GM23338 (cell line): ENCODE measurements at places on chromosomes 3 and 15.
A peak's percentile ranks its signal among the peaks of the same experiment; 100 is the strongest.

- peaks cover 4% of the 10 kb centered on the region; the same call in 1 of the 2 replicates for H3K4me1 ChIP-seq
- H3K36me3 ChIP-seq, result no peaks in the 10 kb centered on the region
- no peaks in the 10 kb centered on the region for H3K27me3 ChIP-seq
- no peak overlapping the region for H3K4me3 ChIP-seq
- H3K27ac ChIP-seq, result no peak overlapping the region
- no peak for DNase-seq
These were observed 42.1 kb downstream of the GASK1A start for GRCh38 chr3:43021186-43021585.

DNA sequence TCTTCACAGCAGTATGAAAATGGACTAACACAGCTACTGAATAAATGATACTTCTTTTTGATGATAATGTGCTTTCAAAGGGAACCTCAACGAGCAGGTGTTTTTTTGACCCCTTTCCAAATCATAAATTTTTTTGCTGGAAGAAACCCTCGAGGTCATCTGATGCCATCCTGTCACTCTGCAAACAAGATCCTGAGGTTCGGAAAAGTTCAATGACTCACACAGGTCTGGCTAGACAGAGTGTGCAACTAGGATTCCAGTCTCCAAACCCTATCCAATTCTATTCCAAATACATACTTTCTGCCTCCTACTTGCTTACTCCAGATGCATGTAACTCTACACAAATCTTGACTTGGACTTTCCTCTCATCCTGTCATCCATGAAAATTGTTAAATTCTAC is 124.7 kb downstream of the NEDD4 start:
- H3K4me1 ChIP-seq, result no peaks in the 10 kb centered on the region
- no peak overlapping the region for H3K27ac ChIP-seq
- H3K27me3 ChIP-seq, result no peaks in the 10 kb centered on the region
- H3K36me3 ChIP-seq, result no peaks in the 10 kb centered on the region
- no peak for DNase-seq
- no peak overlapping the region for H3K4me3 ChIP-seq

- peak; percentile 72 for DNase-seq
- H3K36me3 ChIP-seq, result no peaks in the 10 kb centered on the region
- no peaks in the 10 kb centered on the region for H3K4me1 ChIP-seq
- H3K4me3 ChIP-seq, result no peak overlapping the region
- no peak overlapping the region for H3K27ac ChIP-seq
- no peaks in the 10 kb centered on the region for H3K27me3 ChIP-seq
These were observed 15.5 kb upstream of the PPP1R2 start for GRCh38 chr3:195558602-195559001.

DNA sequence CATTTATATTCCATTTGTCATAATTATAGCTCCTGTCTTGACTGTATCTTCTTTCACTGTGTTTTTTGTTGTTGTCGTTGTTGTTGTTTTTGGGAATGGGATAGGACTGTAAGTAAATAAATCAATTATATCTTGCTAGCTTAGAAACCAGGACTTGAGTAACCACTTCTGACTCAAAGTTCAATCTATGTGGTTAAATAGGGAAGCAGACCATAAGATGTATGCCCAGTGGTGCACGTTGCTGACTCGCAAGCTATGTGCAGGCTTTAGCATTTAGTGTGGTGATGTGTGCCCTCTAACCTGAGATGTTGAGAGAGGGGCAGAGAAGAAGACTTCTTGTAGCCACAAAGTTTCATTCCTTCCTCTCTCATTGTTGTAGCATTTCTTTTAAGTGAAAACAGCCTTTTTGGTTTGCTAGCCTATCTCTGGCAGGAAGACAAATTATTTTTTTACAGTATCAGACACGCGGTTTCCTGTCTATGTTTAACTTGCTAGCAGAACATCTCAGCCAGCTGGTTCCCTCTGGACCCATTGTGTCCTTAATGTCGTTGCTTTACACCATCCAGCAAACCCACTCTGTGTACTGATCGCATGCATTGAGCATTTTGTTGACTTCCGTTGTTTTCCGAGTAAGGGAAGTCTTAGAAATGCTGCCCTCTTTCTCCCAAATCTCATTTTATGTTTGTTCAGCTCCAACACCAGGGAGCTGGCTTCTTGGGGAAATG is 52.1 kb downstream of the TGFBR2 start:
- H3K27ac ChIP-seq, result peak overlapping the region; percentile 78
- H3K4me1 ChIP-seq, result peaks cover 43% of the 10 kb centered on the region
- DNase-seq, result no peak

DNA sequence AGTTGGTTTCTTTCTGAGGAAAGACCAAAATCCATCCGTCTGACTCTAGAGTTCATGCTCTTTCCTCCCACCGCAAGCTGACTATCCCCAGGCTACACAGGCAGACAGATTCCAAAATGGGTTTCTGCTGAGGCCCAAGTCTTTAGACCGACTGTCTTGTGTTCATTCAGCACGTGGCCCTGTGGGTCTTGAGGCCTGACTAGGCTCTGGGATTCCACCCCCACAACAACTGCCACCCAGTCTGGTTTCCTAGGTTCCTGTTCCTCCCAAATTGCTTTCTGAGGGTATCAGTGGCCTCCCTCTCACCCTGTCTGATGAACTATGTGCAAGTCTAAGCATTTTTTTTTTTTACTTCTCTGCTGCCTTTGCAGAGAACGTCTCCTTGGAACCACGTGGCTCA is 67.7 kb downstream of the CYP19A1 start:
- no peak overlapping the region for H3K27ac ChIP-seq
- DNase-seq, result no peak
- H3K4me1 ChIP-seq, result peaks cover 11% of the 10 kb centered on the region
- H3K4me3 ChIP-seq, result no peak overlapping the region

DNA sequence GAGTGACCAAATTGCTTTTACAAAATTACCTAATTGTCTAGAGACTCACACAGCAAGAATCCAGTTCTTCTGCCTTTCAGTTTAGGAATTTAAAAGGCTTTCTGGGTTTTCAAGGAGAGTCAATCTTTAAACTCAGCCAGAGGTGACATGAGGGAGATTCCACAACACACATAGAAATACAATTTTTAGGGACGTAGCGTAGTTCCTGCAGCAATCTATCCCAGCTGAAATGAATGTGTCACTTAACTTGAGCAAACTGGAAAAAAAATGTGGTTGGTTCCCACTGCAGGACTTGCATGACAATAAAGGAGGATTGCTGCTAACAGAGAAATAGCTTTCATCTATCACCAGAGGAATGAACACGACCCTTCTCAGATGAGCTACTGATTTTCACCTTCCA is 269.7 kb downstream of the OTOL1 start:
- no peak overlapping the region for H3K4me3 ChIP-seq
- peak; percentile 26 for DNase-seq
- no peaks in the 10 kb centered on the region for H3K27me3 ChIP-seq
- no peak overlapping the region for H3K27ac ChIP-seq
